ENCODE measurements at places on chromosomes 3 and 15. TPM values are rescaled to one million over a fixed set of nuclear protein-coding genes. Genes with fewer than 3 reads are reported as not detected.

Gene LINGO1
- 9.4 TPM for polyA plus RNA-seq

Gene SLC28A2
- polyA plus RNA-seq, result 0.16 TPM

Gene SPATA12
- polyA plus RNA-seq, result 0.18 TPM

Gene PIGBOS1
- polyA plus RNA-seq, result 12.3 TPM

Gene DZIP3
- polyA plus RNA-seq, result 17.7 TPM

Gene MINAR1
- 1.9 TPM for polyA plus RNA-seq

Gene ZNF774
- 3.7 TPM for polyA plus RNA-seq

Gene COL8A1
- 0.70 TPM for polyA plus RNA-seq

Gene ATP13A5
- polyA plus RNA-seq, result 1.2 TPM

Gene PHLDB2
- 68.8 TPM for polyA plus RNA-seq

DNA sequence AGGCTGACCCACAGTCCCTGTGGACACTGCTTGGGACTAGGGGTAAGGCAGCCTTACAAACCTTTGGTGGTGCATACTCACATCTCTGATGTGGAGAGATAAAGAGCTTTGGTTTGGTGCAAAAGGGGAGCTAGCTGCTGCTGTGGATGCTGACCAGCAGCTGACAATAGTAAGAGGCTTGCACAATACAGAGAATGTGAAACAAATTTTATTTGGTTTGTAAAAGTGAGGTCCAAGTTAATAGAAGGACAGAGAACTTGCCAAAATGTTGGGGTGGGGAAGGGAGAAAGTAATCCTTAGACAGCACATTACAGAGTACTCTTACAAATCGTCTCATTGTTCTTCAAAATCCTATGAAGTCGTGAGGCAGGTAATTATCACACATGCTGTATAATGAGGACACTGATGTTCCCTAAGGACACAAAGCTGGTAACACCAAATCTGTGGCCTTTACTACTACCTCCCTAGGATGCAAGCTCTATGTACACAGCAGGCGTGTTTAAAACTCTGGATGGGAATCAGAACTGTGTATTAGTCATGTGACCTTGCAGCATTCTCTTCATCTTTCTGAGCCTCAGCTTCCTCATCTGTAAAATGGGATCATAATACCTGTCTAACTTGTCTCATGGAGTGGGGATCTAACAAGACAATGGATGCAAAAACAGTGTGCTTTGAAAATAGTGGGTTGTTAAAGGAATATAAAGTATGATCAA lies 21.6 kb downstream of the ARHGAP31 start:
- no peak for DNase-seq

GRCh38 chr3:16849229-16849628 lies 35.5 kb upstream of the PLCL2 start:
- DNase-seq, result peak; percentile 46

DNA sequence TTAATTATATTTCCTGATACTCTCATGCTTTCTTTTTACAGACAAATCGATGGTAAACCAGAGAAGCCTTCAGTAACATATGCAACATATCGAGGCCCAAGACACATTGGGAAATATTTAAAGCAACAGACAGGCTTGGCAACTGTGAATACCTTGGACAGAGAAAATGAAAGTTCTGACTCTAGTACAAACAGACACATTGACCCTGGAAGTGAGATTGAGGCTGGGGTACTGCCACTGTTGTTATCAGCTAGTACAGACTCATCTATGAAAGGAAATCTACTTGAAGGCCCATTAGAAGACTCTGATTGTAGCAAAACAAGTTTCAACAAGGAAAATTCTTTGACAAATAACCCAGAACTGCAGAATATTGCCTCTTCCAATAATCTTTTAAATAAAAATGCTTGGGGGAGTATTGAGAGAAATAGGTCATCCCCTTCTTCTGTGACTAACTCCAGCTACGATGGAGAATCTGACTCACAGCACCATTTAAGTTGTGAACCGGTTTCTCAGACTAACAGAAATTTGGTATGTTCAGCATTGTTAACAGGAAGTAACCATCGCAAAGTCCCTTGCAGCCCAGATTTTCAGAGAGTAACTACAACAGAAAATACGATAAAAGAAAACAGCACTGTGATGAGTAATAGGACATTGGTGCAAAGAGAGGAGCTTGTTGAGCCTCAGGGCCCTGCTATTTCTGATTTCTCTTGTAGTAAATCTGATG lies 50.2 kb downstream of the CRYBG3 start:
- no peak for DNase-seq

DNA sequence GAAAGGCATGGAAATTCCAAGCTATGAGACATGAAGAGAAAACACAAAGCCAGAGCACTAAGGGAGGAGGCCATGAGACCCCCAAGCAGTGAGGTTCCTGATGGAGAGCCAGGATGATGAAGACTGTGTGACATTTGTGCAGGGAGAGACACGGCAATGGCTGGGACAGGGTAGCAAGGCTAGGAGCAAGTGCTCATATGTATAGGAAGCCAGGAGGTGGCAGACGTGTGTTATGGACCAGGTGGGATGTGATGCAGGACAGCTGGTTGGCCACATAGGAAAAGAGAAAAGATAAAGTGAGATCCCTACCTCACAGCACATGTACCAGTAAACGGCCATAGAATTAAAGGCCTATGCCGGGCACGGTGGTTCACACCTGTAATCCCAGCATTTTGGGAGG lies 112.7 kb downstream of the APBA2 start:
- DNase-seq, result no peak

DNA sequence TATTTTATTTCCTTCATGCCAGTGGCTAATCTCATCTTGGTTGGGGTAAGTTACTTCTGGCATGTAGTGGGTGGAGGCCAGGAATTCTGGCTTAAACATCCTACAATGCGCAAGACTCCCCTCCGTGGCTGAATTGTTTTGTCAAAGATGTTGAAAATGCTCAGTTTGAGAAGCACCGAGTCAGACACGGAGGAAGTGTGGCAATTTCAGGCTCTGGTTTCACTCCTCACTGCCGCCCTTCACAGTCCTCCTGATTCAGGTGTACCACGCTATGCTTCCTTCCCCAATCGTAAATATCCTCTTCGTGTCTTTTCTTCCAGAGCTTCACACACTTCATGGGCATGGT lies 150.7 kb downstream of the OPA1 start:
- DNase-seq, result no peak

- no peak for DNase-seq
Observed at GRCh38 chr3:52385157-52385556, 59.7 kb downstream of the SEMA3G start.

DNA sequence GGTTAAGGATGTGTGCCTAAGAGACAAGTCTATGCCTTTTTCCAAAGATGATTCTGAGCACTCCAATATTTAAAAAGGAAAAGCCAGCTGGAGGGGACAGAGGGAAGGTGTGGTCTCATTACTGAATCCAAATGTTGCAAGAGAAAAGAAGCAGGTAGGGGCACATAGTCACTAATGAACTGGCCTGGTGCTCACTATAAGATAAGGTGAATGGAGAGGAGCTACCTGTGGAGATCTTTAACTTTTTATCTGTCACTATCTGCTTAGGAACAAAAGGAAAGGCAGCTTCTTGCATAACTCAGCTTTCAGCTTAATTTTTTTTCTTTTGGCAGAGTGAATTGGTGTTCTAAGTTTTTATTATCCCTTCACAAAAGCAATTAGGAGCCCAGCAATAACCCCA lies 69.1 kb downstream of the RPN1 start:
- DNase-seq, result no peak

DNA sequence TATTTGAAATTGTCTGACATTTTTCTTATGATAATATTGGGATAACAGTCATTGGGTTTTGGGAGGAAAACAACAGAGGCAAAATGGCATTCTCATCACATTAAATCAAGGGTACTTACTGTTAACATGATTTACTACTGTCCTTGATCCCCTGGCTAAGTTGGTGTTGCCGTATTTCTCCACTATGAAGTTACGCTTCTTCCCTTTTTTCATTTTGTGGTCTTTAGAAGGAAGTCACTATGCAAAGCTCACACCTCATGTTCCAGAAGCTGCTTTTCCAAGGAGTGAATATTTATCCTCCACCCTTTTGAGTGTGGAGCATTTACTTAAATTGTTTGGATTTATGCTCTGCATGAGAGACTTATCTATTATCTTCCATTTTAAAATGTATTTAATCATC lies 63.7 kb downstream of the ALCAM start:
- no peak for DNase-seq

DNA sequence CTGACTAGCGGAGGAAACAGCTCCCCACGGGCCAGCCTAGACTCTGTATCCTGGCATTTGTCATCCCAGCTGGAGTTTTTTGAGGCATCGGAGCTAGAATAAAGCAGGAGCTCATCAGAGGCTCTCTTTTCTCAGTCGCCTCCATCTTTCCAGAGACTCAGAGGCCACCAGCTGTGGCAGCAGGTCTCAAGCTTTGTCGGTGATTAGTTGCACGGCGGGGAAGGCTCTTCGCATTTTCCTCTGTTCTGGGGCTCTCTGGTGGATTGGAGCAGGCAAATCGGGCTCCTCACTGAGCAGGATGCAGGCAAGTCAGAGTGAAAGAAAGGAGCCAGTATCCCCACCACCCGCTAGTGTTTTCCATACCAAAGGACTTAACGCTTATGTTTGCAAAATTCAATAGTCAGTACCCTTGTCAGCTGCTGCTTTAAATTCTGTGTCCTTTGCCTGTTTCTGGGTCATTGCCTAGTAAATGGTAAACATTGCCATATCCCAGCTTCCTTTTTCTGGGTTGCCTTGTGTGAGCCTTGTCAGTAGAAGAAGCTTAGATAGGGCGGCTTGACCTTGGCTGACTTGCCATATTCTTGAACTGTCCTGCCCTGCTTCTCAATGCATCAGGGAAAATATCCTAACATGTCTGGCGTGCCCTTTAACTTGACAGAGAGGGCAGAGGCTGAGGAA lies 127.1 kb downstream of the PTPRG start:
- no peak for DNase-seq

- no peak for DNase-seq
Observed at GRCh38 chr3:10353160-10353559, 32.2 kb upstream of the SEC13 start.

DNA sequence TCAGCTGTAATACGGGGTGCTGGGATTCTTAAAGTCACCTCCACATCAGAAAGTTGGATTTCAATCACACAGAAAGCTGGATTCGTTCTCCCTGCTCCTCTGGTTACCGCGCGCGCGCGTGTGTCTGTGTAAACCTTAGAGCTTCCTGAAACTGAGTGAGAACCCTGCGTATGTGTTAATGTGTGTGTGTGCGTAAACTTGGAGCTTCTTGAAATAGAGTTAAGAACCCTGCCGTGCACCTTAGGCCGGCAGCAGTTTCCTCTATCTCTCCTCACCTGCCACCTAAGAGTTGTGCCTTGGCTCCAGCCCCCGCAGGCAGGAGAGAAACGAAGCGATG lies 531 bp downstream of the LZTFL1 start:
- peak; percentile 15 for DNase-seq

- no peak for DNase-seq
Observed at GRCh38 chr15:46576646-46577395, 942.0 kb downstream of the SQOR start.

DNA sequence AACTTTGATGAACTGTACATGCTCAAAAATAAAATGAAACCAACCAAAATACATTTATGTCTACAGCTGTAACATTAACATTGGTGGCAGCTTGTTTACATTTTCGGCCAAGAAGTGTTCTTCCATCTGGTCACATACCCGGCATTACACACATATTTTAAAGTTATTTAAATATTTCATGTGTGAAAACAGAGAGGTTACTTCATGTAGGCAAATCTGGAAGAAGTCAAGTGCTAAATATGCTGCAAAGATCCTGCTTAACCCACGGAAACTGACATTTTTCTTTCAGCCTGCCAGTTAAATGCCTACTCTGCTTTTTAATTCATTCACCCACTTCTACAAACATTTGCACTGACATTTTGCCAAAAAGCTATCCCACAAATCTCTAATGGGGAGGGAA lies 69.7 kb downstream of the MB21D2 start:
- DNase-seq, result no peak

- no peak for DNase-seq
Observed at GRCh38 chr3:127185962-127186674, 6.8 kb upstream of the PRR23E start.

DNA sequence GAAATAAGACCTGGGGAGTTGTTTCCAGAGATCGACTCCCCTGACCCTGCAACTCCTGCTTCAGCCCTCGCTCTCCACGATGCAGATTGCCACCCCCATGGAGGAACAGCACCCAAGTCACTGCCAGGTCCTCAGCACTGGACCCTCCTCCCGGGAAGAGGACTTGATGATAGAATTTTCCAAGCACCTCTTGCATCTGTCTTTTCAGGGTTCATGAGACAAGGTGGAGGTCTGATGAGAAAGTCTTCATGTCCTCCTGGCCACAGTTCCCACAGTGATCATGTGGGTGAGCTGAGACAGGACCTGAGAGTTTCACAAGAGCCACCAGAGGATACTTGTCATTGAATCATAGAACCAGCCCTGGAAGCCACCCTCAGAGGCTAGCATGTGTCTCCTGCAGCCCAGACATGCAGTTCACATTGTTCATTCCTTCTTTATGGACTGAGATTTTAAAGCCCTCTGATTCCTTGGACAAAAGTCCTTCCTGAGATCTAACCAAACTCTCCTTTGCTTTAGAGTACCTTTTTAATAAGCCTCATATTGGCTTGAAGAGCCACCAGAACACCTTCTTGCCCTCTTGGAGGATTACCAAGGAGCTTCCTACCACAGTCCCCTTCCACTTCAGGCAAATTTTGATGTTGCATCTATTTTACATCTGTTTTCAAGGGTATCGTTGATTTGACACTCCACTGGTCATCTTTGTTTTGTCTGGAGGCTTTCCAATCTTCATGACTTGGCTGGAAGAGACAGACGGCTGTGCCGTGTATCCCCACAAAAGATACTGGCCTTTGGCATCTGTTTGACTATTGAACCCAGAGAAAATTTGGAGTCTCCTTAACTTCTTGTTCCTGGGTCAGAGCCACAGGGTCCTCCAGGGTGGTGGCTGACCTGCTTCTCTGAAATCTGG lies 224.8 kb upstream of the BHLHE40 start:
- no peak for DNase-seq

GRCh38 chr3:179829401-179829800 lies 176.6 kb downstream of the USP13 start:
- DNase-seq, result no peak

GRCh38 chr3:31041161-31041978 lies 146.9 kb upstream of the GADL1 start:
- no peak for DNase-seq

DNA sequence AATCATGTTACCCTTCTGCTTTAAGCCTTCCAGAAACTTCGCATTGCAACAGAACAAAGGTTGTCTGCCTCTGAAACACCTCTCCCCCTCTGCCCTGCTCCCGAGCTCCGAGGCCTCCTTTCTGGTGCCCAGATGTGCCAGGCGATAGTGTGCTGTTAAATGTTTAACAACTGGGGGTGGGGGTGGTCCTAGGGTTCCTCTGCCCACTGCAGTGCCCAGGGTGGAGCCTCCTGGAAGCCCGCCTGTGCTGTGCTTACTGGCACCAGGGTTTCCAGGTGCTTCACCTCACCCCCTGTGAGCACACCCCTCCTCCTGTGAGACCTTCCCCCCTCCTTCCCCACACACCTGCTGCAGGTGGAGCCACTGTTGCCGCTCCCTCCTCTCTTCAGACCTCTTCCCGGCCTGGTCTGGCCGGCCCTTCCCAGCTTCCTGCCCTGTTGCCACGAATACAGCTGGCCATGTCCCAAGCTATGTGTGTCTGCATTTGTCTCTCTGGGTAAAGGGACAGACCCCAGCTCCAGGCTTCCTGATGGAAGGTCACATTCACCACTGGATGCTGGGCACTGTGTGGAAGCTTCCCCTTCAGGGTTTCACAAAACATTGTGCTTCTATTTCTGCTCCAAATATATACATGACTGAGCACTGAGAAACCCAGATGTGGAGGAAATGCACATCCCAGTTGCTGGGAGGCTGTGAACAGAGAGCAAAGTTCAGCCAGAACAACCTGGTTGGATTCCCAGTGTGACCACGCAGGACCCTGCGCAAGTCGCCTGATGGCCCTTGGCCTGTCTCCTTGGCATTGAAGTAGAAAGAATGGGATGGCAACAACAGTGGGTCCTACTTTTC lies 37.2 kb downstream of the MGLL start:
- no peak for DNase-seq

- no peak for DNase-seq
Observed at GRCh38 chr3:113968986-113969385, 21.2 kb downstream of the ZDHHC23 start.
